ENCODE measurements at places on chromosomes 7 and 10.

- DNase-seq: no peak
Measured at GRCh38 chr10:52558090-52558489, 214.5 kb downstream of the MBL2 start.

DNA sequence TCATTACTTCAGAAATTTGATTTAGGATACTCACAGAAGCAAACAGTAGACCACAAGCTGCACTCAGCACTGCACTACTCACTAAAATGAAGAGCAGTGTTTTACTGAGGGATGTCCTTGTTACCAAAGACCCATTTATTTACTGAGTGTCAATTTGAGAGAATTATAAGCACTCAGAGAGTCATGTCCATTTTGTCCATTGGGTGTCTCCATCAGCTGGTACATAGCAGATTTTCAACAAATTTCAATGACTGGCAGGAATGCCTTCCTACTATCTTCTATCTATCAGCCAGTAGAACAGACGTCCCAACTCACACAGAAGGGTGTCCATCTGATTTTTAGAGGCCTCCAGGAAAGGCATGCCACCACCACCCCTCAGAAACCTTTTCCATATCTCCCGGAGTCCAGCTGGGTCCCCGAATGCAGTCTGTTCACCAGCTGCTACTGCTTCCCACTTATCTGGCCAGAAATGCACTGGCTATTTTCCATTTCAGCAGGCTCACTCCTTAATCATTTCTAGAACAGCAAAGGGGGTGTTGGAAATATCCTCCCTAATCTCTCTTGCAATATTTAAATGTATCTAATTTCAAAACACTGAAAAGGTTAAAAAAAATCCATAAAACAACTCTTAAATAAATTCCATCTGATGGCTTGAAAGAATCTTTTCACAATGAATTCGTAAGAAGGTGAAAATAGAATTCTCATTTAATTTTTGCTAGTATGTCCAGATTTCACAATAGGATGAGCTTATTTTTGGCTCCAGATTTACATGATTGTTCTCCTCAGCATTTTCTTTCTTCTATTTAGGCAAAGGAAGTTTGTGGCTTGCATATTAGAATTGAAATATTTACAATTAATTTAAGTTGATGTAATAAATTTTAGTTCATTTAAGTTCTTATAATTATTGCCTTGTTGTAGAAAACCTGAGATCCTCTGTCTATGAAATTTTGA, 1164.0 kb upstream of the CELF2 start:
- peak; percentile 1 for DNase-seq

DNA sequence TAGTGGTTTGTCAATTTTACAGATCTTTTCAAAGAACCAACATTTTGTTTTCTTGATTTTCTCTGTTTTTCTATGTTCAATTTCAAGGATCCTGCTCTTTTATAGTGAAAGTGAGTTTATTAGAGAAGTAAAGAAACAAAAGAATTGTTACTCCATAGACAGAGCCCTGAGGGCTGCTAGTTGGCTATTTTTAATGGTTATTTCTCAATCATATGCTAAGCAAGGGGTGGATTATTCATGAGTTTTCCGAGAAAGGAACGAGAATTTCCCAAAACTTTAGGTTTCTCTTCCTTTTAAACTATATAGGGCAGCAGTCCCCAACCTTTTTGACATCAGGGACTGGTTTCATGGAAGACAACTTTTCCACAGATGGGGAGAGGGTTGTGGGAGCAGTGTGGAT, 165.0 kb downstream of the CCSER2 start:
- no peak for DNase-seq

- no peak for DNase-seq
Measured at GRCh38 chr7:110881721-110882120, 209.2 kb upstream of the LRRN3 start.

- DNase-seq: no peak
Measured at GRCh38 chr7:36217961-36218284, 64.9 kb downstream of the EEPD1 start.

DNA sequence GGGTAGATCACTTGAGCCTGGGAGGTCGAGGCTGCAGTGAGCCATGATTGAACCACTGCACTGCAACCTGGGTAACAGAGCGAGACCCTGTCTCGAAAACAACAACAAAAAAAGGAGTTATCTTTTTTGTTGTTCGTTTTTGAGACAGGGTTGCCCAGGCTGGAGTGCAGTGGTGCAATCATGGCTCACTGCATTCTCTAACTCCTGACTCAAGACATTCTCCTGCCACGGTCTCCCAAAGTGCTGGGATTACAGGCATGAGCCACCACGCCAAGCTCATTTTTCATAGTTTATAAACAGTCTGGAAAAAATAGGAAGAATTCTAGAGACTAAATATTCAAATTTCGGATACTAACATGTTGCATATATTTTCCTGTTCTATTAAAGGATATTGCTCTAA, 29.4 kb downstream of the SFXN4 start:
- DNase-seq: no peak

DNA sequence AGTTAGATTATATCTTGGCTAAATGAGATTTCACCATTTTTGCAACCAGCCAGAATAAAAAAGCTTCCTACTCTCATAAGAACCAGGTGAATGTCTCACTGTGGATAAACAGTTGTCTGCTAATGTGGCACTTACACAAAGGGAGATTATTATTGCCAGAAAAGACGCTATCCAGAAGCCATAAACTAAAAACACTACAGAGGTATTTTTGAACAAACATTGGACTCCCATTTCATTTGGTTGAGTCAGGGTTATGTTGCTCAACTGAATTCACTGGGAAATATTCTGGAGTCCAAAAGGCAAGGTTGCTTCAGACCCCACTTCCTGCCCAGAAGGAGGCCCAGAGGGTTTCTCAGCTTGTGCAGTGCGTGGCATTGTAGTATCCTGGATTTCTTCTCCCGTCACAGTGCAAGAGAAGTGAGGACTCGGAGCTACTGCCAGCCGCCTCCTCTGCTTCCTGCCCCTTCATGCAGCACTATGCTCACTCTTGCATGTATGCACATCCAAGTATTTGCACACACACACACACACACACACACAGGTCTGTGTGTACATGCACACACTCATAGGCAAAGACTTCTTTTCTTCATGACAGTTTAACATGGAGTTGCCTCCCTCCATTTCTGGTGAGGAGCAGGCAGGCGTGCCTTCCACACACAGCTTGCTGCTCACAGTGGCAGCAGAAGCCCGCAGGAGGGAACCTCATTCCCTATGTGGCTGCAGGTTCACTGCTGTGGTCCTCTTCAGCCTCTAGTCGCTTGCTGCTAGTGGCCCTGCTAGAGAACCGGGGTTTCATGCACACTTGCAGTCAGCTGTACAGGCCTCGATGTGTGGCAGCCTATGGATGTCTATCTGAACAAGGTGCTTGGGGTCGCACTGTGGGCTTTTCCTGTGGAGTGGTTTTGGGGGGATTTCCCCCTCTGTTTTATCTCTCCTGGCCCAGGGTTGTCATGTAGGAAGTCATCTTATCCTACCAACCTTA, 10.1 kb downstream of the DENND10 start:
- no peak for DNase-seq

DNA sequence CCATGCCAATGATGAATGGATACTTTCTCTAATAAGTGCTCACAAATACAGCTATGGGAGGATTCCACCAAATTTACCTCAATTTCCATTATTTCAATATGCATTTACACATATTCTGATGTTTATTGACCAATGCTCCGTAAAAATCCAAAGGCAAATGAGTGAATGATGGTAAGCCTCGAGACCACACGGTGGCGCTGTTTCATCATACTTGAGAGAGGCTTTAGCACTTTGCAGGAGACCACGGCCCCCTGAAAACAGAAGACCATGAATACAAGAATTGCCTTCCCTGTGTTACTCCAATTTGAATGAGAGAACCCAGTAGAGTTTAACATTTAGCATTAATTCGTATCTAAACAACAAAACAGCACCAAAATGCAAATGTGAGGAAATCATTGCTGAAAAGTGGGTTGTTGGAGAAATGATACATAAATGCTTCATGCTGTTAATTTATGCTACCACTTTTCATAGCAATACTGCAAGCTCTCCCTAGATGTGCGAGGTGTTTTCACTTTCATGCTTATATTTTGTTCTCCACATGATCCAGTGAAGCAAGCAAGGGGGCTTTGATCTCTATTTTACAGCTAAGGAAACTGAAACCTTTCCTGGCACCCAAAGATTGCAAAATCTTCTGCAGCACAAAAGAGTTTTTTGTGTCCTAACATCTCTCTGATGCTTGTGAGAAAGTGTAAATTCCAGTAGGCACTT, 35.4 kb downstream of the TRIL start:
- DNase-seq: peak; percentile 55

GRCh38 chr7:132075515-132075914, 500.8 kb downstream of the PLXNA4 start:
- DNase-seq: no peak

DNA sequence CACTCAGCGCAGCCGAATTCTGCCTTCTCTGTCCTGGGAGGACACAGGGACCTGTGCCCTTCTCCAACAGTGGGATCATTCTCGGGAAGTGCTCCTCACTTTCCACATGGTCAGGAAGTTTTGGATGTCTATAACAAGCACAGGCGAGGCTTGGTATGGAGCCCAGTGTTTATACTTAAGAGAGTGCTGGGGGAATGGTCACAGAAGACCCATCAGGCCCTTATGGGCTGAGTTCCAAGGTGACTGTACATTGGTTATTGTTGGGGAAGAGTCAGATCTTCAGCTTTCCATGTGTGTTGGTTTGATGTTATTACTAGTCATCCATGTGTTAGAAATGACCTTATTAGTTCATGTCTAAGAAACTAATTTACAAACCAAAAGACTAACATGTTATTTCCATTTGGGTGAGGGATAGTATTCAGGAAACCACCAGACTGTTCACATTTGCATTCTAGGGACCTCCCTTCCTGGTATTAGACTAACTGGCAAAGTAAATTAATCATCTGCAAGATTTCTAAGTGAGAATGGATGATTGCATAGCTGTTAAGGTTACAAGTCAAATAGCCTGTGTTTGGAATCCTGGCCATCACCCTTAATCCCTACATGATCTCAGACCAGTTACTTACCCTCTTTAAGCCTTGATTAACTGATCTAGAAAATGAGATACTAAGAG, 834.2 kb downstream of the LRMDA start:
- DNase-seq: no peak

DNA sequence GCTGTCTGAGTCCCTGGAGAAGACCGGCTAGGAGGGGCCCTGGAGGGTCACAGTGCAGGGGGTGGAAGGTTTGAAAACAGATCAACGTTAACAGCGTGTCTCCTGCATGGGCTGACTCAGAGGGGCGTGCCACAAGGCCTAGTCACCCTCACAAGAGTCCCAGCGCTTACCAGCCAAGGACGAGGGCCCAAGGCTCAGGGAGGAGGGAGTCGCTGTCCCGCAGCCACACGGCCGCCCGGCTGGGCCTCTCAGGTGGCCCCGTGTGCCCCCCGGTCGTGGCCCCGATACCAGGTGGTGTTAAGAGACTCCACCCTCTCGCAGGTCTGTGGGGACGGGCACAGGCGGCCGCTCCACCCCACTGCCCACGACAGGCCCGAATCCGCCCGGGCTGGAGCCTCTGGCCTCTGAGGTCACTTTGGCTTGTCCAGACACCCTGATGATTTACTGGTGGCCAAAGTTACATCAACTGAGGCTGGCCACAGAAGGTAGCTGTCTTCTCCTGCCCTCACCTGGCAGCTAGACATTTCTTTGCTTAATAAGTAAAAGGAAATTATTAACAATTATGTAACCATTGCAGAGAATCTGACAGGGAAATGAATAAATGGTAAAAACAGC, 34.0 kb downstream of the FAM20C start:
- no peak for DNase-seq

DNA sequence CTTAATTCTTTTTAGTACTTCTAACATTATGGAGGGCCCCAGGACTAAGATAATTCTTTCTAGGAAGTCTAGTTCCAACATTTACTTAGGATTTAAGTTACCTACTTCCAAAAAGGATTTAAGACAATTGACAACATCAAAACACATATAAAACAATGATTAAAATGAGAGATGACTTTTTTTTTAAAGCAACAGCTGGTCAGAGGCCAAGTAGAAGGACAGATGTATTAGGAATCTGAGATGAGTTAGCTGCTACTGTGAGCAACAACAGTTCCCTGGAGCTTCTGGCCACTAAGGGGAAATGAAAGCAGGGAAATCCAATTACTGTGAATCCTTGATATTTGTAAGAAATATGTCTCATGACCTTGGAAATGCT, 222.3 kb downstream of the PHTF2 start:
- DNase-seq: no peak

- DNase-seq: no peak
Measured at GRCh38 chr10:17003651-17004286, 125.8 kb downstream of the CUBN start.

DNA sequence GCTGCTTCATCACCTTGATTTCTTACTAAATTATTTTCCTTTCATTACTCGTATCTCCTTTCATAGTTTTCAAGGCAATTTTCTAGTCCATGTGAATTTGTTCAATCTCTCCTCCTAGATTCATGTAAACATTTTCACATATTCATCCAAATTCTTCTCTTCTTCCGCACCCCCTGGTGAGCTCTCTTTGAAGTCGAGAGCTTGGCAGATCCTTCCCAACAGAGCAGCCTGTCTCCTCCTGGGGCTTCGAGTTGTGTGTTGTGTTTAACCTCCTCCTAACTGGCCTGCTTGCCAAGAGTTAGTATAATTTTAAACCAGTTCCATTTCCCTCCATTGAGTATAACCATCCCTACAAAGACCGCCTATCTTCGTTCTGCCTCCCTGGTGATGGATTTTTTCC, 272.4 kb upstream of the CELF2 start:
- DNase-seq: no peak

GRCh38 chr7:108066486-108066885, 63.5 kb upstream of the LAMB1 start:
- no peak for DNase-seq

GRCh38 chr7:45975367-45975766, 54.3 kb upstream of the IGFBP3 start:
- DNase-seq: no peak

- DNase-seq: no peak
Measured at GRCh38 chr10:24929056-24929544, 23.3 kb downstream of the PRTFDC1 start.

GRCh38 chr10:71712572-71713134, 6.9 kb downstream of the C10orf105 start:
- DNase-seq: no peak

- DNase-seq: no peak
Measured at GRCh38 chr10:3427347-3427746, 254.8 kb upstream of the PITRM1 start.

DNA sequence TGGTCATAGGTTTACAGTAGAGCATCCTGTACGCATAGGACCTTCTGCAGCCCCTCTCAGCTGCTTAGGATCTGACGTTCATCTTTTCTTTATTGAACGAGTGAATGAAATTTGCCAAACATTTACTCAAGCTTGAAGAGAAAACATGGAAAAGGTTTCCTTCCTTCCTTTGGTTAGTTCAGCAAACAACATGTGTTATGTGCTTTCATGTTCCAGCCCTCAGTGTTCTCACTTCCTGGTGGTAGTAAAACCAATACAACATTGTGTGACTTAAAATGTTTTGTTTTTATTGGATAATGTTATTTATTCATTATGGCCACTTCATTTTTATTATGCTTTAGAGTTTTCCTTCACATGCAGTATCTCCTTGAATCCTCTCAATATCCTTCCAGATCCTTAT, 1.4 kb upstream of the CDCA7L start:
- DNase-seq: no peak

- DNase-seq: no peak
Measured at GRCh38 chr10:15169555-15170401, 1.3 kb upstream of the NMT2 start.

- no peak for DNase-seq
Measured at GRCh38 chr10:118566911-118567310, 28.5 kb downstream of the PRLHR start.

GRCh38 chr10:16381083-16381482, 55.7 kb upstream of the PTER start:
- no peak for DNase-seq

GRCh38 chr7:70416347-70416985, 715.5 kb upstream of the GALNT17 start:
- DNase-seq: peak; percentile 66

GRCh38 chr7:146864644-146865043, 748.0 kb downstream of the CNTNAP2 start:
- no peak for DNase-seq
